ENCODE measurements at places on chromosomes 16 and 17.

DNA sequence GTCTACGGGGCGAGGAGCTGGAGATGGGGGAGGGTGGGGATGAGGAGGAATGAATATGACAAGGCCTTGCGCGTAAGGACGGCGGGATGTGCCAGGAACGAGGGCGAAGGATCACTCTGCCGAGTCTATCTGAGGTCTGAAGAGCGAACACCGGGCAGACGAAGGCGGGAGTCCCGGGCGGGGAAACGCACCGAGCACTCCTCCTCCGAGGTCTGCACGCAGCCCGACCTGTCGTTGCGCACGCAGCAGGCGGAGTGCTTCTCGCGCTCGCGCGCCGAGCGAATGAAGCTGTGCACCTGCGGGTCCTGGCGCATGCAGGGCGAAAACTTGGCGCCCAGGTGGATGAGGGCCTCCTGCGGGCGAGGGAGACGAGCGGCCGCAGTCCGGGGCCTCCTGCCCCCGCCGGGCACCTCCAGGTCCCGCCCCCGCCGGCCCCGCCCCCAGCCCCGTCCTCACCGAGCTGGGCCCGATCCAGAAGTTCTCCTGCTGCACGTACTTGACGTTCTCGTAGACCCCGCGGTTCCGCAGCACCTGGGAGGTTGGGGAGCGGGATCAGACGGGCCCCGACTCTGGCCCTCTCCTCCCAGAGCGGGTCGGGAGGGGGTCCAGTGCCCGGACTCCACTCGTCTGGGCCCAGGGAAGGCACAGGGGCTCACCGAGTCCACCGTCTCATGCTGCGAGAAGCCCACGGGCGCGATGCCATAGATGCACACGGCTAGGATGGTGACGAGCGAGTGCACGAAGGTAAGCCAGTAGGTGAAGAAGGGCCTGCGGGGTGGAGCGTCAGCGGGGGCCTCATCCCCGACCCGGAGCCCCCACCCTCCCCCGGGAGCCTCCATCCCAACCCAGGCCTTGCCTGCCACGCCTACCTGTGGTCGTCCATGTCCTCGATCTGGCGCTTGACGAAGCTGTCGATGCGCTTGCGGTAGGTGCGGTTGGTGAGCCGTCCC is 7.6 kb downstream of the SNRNP25 start:
- no peak for DNase-seq

DNA sequence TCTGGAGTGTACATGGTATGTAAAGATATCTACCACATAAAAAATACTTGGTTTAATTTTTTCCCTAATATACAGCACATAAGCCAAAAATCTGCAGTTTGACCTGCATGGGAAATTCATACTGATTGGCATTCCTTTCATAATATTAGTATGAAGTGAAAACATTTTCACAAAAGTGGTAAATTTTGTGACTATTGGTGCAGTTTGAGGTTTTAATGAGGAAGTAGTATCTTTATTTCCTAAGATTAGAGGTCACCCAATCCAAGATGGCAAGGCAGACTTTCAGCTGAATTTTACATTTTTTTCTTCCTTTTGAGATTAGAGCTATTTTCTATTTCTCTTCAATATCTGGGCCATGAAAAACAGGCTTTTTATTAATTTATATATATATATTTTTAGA is 21.2 kb downstream of the METTL9 start:
- DNase-seq = no peak

GRCh38 chr16:46972429-46973206 is 856 bp downstream of the DNAJA2 start:
- peak; percentile 19 for DNase-seq

- no peak for DNase-seq
Measured at GRCh38 chr16:86763819-86764218, 185.5 kb downstream of the FOXL1 start.

DNA sequence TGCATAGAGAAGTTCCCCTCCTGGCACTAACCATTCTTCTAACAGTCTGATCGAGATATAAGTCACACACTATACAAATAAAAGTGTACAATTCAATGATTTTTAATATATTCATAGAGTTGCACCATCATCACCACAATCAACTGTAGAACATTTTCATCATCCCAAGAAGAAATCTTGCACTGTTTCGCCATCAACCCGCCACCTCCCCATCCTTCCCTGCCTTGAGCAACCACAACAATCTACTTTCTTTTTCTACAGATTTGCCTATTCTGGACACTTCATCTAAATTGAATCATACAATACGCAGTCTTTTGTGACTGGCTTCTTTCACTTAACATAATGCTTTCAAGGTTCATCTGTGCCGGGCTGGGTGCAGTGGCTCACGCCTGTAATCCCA is 33.0 kb upstream of the GUCY2D start:
- DNase-seq = peak; percentile 52

DNA sequence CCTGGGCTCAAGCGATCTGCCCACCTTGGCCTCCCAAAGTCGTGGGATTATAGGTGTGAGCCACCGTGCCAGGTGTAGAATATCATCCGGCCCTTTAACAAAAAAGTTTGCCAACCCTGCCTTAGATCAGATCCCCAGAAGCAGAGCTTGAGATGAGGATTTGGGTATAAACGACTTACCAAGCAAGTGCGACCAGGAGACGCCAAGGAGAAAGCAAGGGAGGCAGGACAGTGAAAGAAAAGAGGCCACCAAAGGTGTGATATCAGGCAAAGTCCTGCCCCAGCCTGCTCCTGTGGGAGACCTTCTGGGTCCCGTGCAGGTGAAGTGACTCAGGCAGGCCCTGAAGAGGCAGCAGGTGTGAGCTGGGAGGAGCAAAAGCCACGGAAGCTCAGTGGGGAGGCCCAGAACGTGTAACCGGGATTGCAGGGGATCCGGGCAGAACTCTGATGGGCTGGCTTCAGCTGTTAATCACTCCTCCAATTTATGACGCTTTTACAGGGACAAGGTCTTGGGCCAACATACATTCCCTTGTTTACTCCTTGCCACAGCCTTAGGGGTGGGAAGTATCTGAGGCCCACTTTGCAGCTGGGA is 14.1 kb upstream of the CALB2 start:
- DNase-seq = no peak

DNA sequence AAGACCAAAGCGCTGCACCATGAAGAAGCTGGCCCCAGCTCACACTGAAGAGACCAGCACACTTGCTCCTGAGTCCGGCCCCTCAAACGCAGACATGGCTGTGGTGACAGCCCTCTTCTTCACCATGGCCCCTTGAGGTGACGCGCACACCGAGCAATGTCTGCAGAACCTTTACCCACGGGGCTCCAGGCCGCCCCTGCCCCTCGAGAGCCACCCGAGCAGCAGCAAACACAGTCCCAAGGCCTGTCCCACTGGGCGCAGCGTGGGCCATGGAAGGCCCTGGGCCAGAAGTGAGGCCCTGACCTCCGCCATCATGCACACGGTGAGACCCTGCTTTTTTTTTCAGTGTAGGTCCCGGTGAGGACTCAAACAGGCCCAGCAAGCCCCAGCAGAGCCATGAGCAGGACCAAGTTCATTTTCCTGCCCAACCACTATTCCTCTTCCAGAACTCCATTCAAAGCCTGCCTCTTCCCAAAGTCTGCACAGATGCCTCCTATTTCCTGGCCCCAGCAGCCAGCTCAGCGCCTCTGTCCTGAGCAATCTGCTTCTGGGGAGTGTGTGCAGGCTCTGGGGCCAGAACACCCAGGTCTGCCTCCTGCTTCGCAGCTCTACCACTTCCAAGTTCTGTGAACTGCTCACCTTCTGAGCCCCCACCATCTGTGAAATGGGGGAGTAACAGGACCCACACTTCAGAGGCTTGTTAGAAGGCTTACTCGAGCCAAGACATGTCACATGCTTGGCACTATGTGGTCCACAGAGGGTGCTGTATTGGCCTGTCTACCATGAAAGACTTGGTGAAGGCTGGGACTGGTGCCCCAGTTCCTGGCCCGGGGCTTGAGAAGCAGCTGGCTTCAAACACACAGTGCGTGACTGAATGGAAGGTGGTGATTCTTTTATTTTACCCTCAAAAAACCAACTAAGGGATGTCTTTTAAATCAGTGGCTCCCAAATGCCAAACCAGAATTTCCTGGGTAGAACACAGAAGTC is 35.7 kb upstream of the GSG1L start:
- DNase-seq = no peak

GRCh38 chr16:5621826-5622225 is 524.2 kb upstream of the EEF2KMT start:
- DNase-seq = no peak

- DNase-seq = peak; percentile 88
Measured at GRCh38 chr17:61314368-61315078, 85.1 kb upstream of the TBX2 start.

- peak; percentile 91 for DNase-seq
Measured at GRCh38 chr17:32746698-32747097, 130.2 kb downstream of the MYO1D start.

- no peak for DNase-seq
Measured at GRCh38 chr16:24539850-24540601, 660 bp downstream of the RBBP6 start.

- no peak for DNase-seq
Measured at GRCh38 chr17:16415031-16415924, at the start of gene TRPV2. Gene TRPV2, plus strand, starts transcription at chr17:16415571. Its CDS starts 2,098 bp downstream, at chr17:16417669.

- no peak for DNase-seq
Measured at GRCh38 chr16:67989322-67990017, 9.2 kb upstream of the DPEP3 start.

- no peak for DNase-seq
Measured at GRCh38 chr17:83178533-83179304, 99.3 kb downstream of the METRNL start.

- DNase-seq = no peak
Measured at GRCh38 chr17:75724016-75725003, 3.1 kb downstream of the ITGB4 start.

GRCh38 chr17:2282297-2282873 is 21.2 kb downstream of the SMG6 start:
- peak; percentile 87 for DNase-seq

DNA sequence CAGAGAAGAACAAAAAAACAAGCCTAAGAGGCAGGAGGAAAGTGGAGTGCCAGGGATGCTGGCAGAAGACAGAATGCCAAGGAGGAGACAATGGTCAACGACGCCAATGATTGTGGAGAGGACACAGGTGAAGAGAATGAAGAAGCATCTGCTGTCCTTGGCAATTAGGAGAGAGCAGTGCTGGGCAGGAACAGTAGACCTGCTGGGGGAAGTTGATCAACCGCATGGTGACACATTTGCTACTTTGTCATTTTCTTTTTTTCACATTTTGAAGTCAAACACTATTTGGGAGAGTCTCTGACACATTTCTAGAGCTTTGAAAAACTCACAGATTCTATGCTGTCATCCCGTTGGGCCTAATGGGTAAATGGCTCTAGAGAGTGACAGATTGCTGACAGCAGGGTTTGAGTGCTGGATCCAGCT is 1.1 kb upstream of the PIK3R6 start:
- no peak for DNase-seq

- DNase-seq = no peak
Measured at GRCh38 chr17:75592348-75593020, 4.9 kb downstream of the MYO15B start.

DNA sequence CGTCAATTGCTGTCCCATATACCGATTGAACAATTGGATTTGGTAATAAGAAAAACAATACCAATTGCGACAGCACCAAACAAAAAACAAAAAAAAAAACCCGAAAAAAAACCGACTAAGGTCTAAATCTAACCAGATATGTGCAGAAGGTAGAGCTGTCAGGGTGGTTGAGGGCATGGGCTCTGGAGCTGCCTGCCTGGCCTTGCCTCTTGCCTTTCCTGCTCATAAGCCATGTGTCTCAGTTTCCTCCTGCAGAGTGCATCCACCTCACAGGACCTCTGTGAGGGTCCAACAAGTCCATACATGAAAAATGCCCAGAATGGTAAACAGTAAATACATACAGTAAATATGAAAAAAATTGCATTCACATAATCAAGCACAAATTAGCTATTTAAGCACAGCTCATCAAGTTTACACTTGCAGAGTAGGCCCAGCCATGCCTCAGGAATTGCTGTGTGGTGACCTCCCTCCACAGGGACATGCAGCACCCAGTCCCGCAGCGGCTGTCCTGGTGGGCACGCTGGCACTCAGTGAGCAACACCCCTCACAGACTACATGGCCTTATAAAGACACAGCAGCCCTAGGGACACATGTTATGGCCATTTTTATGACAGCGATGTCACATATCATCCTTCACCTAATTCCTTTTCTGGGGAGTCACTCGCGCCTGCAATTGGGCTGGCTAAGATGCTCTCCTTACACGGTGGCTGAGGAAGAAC is 17.9 kb downstream of the TBC1D28 start:
- no peak for DNase-seq

DNA sequence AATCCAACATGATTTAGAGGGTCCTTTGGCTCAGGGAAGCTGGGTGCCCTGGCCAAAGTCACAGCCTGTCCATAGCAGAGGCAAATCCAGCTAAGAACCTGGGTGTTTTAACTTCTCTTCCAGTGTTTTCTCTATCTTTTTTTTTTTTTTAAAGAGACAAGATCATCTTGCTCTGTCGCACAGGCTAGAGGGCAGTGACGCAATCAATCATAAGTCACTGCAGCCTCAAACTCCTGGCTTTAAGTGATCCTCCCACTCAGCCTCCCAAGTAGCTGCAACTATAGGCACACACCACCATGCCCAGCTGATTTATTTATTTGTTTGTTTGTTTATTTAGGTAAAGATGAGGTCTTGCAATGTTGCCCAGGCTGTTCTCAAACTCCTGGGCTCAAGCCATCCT is 14.8 kb upstream of the GRIN2A start:
- no peak for DNase-seq

GRCh38 chr17:81579821-81580321 is 27.7 kb upstream of the FAAP100 start:
- peak; percentile 72 for DNase-seq

DNA sequence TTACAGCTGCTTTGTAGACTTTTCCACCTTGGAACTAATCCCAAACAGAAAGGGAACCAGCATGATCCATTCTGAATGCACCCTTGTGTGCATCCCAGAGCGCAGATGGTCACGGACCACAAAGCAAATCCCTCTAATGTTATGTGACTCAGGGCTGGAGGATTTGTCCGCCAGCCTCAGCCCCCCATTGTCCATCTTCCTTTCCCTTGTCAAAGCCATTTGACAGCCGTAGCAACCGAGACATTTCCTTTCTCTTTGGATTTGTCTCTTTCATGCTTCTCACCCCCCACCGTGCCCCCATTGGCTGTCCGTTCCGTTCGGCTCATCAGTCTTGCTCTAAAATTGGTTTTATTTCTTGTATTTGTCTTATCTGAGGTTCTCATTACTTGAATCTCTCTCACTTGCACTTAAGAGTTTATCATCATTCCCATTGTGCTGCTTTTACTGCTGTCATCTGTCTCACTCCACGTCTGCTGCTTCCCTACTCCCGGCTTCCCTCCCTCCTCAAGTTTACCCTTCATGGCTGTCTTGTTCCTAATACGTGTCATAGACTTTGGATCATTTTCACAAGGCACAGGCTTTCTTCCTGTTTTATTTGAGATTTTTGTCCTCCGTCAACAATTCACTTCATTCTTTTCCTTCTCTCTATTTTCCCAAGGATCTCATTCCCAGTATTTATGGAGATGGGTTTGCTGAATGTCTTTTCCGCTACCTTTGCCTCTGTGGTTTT is 163.4 kb upstream of the ERCC4 start:
- no peak for DNase-seq

- DNase-seq = no peak
Measured at GRCh38 chr17:47840001-47840741, 902 bp downstream of the SCRN2 start.
